ENCODE measurements at places on chromosomes 11 and 22. TPM values are rescaled to one million over a fixed set of nuclear protein-coding genes. Genes with fewer than 3 reads are reported as not detected.

- H3K27me3 ChIP-seq, result no peaks in the 10 kb centered on the region
- no peaks in the 10 kb centered on the region for H3K36me3 ChIP-seq
Measured at GRCh38 chr11:122749005-122749687, 89.2 kb upstream of the CRTAM start.

GRCh38 chr22:21862386-21863245, 4.8 kb downstream of the MAPK1 start:
- peaks cover 5% of the 10 kb centered on the region for H3K4me1 ChIP-seq
- H3K27ac ChIP-seq, result no peak overlapping the region
- no peak for DNase-seq
- no peak overlapping the region for H3K4me3 ChIP-seq

GRCh38 chr11:63914896-63915691, 1.9 kb downstream of the RCOR2 start:
- H3K27ac ChIP-seq, result no peak overlapping the region
- no peaks in the 10 kb centered on the region for H3K36me3 ChIP-seq
- H3K27me3 ChIP-seq, result no peaks in the 10 kb centered on the region

DNA sequence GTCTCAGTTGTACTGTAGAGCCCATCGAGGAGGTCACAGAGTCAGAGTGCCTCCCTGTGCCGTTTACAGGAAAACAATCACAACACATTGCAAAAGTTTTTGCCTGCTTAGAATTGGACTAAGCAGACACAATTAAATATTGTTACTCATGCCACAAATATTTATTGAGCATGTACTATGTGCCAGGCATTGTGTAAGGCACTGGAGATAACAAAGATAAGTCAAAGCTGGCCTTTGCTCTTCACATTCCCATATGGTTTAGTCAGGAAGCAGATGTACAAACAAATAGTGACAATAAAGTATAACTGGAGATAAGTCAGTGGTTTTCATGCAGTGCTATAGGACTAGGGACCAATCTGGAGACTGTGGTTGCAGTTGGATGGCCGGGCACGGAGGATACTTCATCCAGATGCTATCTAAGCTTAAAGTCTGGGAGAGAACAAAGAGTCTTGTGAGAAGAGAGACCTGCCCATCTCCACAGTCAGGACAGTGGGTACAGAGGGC, 550.7 kb downstream of the INSC start:
- no peaks in the 10 kb centered on the region for H3K27me3 ChIP-seq
- no peak overlapping the region for H3K27ac ChIP-seq
- no peaks in the 10 kb centered on the region for H3K36me3 ChIP-seq
- H3K4me1 ChIP-seq, result no peaks in the 10 kb centered on the region
- DNase-seq, result no peak

DNA sequence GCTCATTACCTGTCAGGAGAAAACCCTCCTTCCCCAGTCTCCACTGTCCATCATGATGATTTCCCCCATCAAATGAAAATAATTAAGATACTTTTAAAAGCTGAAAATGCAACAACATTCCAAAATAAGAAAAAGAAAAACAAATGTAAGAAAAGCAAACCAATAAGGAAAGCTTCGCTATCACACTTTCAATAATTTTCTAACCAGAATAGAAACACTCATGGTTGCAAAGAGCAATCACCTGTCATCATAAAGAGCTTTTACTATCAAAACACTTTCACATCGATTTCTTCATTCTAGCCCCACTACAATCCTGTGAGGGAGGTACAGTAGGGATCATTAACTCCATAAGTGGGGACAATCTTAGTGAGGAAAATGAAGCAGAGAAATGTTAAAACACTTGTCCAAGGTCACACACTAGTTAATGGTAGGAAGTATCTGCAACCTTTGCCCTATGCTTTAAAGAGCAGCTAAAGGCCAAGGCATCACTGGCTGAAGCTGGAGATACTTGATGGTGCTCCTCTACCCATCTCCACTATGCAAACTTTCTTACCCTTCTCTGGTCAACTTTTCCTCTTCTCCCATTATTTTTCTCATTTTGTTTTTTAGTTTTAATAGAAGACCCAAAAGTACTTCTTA, 2.6 kb downstream of the RBM4B start:
- H3K27me3 ChIP-seq, result no peaks in the 10 kb centered on the region
- peaks cover under 1% of the 10 kb centered on the region for H3K4me1 ChIP-seq
- H3K36me3 ChIP-seq, result no peaks in the 10 kb centered on the region
- no peak overlapping the region for H3K27ac ChIP-seq

- H3K4me1 ChIP-seq, result no peaks in the 10 kb centered on the region
- no peak overlapping the region for H3K27ac ChIP-seq
- H3K4me3 ChIP-seq, result no peak overlapping the region
- H3K27me3 ChIP-seq, result no peaks in the 10 kb centered on the region
Measured at GRCh38 chr22:44648085-44648820, 53.8 kb upstream of the PRR5 start.

Gene OR51E2
- total RNA-seq, result 0.51 TPM

GRCh38 chr11:118744046-118744445, 46.9 kb downstream of the DDX6 start:
- no peak overlapping the region for H3K27ac ChIP-seq
- no peaks in the 10 kb centered on the region for H3K36me3 ChIP-seq
- DNase-seq, result no peak
- H3K27me3 ChIP-seq, result no peaks in the 10 kb centered on the region
- H3K4me3 ChIP-seq, result no peak overlapping the region
- H3K4me1 ChIP-seq, result no peaks in the 10 kb centered on the region

Gene ACTN3
- not detected for total RNA-seq

Gene ZP1
- not detected for total RNA-seq

DNA sequence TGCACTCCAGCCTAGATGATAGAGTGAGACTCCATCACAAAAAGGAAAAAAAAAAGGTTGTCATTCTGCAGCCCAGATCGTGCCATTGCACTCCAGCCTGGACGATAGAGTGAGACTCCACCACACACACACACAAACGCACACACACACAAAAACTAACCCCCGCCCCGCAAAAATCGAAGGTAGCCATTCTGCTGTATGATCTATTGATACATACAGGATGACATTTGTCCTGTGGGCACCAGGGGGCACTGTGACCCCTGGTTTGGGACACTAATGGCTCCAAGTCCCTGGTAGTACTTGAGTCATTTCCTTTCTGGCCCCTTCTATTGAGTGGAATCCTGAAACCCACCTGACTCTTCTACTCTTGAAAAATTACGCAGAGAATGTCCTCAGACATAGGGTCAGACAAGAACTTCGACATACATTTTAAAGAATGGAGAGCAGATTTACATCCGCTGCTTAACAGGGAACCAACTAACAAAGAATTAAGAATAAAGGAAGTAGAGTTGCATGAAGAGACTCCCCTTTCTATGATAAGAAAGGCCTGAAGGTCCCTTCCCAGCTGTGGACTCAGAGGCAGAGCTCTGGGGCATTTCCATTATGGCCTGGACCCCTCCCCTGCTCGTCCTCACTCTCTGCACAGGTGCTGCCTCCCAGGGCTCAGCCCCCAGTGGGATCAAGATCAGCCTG, 35.0 kb upstream of the PRAME start:
- H3K4me3 ChIP-seq, result no peak overlapping the region
- H3K4me1 ChIP-seq, result no peaks in the 10 kb centered on the region
- H3K27ac ChIP-seq, result no peak overlapping the region
- no peaks in the 10 kb centered on the region for H3K36me3 ChIP-seq

DNA sequence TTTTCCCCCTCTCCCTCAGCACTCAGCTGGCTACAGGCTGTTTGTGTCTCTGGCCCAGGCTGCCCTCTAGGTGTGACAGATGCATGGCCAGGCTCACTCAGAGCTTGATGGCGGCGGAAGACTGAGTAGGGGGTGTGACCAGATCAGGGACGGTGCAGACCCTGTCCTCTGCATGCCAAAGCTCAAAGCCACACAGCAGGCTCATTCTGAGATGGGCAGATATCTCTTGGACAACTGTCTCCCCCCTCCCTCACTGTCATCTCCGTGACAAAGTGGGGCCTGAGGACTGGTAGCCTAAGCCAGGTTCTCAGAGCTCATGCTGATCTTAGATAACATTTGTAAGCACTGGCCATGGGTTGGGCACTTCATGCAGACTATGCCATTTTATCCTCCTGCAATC, 231.3 kb downstream of the DSCAML1 start:
- DNase-seq, result no peak
- H3K36me3 ChIP-seq, result no peaks in the 10 kb centered on the region
- no peaks in the 10 kb centered on the region for H3K27me3 ChIP-seq
- H3K4me3 ChIP-seq, result no peak overlapping the region
- H3K27ac ChIP-seq, result no peak overlapping the region

Gene MAJIN
- not detected for total RNA-seq

GRCh38 chr22:30004694-30005093, 75.6 kb upstream of the HORMAD2 start:
- no peaks in the 10 kb centered on the region for H3K4me1 ChIP-seq
- H3K4me3 ChIP-seq, result no peak overlapping the region
- H3K36me3 ChIP-seq, result peaks cover 6% of the 10 kb centered on the region
- no peak for DNase-seq
- no peaks in the 10 kb centered on the region for H3K27me3 ChIP-seq

Gene HEPHL1
- total RNA-seq, result 0.06 TPM

GRCh38 chr11:23201936-23202522, 341.8 kb upstream of the CCDC179 start:
- no peak overlapping the region for H3K4me3 ChIP-seq
- H3K27ac ChIP-seq, result no peak overlapping the region
- no peaks in the 10 kb centered on the region for H3K4me1 ChIP-seq

DNA sequence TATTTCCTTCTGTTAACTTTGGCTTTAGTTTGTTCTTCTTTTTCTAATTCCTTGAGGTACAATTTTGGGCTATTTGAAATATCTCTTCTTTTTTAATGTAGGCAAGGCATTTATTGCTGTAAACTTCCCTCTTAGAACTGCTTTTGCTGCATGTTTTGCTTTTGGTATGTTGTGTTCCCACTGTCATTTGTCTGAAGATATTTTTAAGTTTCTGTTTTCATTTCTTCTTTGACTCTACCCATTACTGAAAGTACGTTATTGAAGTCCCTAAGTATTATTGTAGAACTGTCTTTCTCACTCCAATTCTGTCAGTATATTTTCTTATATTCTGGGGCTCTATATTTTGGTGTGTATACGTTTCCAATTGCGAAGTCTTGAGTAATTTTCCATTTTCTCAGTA, 77.9 kb downstream of the KCNQ1OT1 start:
- DNase-seq, result no peak
- H3K36me3 ChIP-seq, result no peaks in the 10 kb centered on the region
- no peak overlapping the region for H3K27ac ChIP-seq

Gene TBX1
- total RNA-seq, result 5.6 TPM

Gene FAM118A
- 59.2 TPM for total RNA-seq

Gene GGT5
- 50.8 TPM for total RNA-seq

Gene OR8G1
- not detected for total RNA-seq

DNA sequence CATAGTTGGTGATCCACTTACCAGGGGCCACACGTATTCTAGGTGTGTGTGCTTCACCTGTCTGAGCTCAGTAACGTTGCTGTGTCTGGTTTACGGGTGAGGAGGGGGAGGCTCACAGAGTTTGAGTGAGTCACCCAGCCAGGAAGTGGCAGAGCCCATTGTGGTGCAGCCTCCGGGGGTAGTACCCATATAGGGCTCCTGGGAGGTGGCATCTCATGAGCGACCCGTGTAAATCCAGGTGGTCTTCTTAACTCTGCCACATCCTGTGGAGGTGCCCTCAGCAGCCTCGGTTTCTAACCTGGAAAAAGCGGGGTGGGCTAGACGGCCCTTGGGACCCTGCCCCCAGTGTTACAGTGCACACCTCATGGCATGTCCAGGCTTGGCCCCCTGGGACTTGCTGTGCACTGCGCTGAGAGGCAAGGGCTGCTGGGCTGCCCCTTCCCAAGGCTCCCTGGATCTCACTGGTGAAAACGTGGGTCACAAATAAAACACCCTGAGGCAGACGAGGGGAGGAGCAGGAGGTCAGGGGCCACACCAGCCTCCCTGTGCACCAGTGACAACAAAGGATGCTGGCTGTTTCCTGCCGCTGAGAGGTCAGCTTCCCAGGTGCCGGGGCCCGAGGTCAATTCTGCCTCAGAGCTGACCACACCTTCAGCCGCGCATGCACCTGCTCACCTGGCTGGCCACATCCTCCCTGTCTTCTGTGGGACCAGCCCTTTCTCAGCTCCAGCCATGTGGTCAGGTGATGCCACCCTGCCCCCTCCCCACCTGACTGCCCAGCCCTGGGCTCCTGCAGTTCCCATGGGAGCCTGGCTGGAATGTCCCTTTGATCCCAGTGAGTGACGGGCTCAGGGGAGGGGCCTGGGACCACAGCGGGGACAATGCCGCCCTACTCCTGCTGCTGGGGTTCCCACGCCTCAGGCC, 305.1 kb downstream of the CTTN start:
- H3K27ac ChIP-seq, result no peak overlapping the region
- H3K27me3 ChIP-seq, result no peaks in the 10 kb centered on the region
- no peak for DNase-seq
- H3K4me3 ChIP-seq, result no peak overlapping the region
- H3K36me3 ChIP-seq, result no peaks in the 10 kb centered on the region
- no peaks in the 10 kb centered on the region for H3K4me1 ChIP-seq

GRCh38 chr11:84165139-84165538, 879.0 kb upstream of the CCDC90B start:
- no peaks in the 10 kb centered on the region for H3K4me1 ChIP-seq
- no peaks in the 10 kb centered on the region for H3K27me3 ChIP-seq
- DNase-seq, result no peak
- no peaks in the 10 kb centered on the region for H3K36me3 ChIP-seq

Gene CEP164
- 51.2 TPM for total RNA-seq

DNA sequence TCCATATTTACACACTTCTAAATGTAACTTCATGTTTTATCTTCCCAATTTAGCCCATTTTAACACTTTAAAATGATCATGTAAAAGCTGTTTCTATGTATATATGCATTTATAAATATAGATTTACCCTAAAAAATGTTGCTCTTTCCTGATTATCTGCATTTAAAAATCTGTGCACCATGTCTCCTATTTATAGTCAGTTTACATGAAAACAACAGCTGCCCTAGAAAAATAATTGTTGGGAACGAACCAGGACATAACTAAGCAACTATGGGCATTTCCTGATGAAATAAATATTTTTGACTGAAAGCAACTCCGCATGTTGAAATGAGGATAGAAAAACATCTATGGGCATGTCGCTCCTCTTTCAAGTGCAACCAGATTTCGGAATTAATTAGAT, 1368.2 kb downstream of the FAM181B start:
- no peaks in the 10 kb centered on the region for H3K27me3 ChIP-seq
- H3K4me1 ChIP-seq, result no peaks in the 10 kb centered on the region
- no peak overlapping the region for H3K27ac ChIP-seq
- no peak overlapping the region for H3K4me3 ChIP-seq

Gene HBD
- not detected for total RNA-seq

Gene NAGA
- 27.6 TPM for total RNA-seq
